Putamen (tissue), 1 donor: ENCODE measurements at places on chromosomes 7 and 10.

DNA sequence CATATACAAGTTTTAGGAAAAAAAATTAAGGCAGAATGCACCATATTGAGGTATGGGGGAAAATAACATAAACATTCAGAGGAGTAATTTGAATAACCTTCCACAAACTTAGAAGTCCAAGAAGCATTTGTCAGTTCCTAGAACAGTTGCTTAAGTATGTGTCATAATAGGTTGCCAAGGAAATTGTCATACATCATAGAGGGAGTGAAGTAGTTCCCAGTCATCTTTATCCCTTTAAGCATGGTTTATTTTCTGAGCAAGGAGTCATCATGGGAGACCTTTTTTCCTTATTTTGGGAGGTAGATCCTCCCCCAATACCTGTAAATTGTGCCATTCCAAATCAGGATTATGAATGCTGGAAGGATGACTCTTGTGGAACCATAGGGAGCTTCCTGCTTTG, at the start of gene SSMEM1:
TSS of gene SSMEM1 (plus strand) at position 219 of the 400 bp plus-strand sequence. CDS start at position 270, 51 bp downstream.
- DNase-seq: no peak

DNA sequence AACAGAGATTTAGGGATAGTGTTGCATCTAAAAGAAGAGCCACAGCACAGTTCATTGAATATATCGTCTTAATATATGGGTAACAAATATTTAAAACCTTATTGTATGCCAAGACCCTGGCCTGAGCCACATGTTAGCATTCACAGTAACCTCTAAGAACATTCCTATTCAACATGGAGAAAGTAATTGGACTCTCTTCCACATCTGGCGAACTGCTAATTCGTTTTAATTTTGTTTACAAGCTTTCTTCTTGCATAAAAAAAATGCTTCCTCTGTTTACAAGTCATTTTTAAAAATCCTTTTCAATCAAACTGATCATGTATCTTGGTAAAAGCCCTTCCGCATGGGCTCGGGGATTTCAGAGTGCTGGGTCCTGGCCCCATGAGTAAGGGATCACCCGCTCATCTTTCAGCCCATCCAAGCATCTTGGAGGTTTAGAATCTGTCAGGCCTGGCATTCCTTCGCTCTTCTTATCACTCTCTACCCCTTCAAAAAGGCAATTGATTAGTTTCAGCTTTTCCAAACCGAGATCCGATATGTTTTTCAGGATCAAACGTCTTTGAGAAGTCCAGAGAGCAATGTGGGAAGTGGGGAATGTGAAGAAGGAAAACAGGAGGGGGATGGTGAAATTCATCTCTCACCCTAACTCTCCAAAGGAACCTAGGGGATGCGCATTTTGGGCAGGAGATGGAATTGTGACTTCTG, 7.3 kb downstream of the TWIST1 start:
- no peak for DNase-seq

DNA sequence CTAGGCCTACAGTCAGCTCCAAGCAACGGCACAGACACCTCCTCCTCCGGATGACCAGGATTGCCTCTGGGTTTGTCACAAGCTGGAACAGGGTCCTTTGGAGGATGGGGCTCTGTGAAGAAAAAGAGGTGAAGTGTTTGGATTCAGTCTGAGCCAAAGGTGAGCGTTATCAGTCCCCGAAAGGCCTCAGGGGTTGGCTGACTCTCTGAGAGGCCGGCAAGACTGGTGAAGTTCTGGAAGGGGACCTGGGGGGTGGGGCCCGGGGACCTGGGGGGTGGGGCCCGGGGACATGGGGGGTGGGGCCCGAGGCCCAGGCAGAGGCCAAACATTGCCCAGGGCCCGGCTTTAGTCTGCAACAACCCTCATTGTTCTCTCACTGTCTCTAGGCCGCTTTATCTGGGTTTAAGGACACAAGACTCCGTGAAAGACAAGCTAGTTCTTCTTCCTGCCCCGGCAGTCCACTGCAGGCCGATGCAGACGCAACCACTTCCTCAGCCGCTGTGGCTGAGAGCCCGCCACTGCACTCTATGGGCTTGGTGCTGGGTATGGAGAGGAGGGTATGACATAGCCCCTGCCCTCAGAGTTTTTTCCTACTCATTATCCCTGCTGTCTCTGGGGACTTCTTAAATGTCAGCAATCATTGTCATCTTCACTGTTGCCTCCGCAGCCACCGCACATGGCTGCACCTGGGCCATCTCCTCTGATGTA, 27.4 kb upstream of the PSAP start:
- no peak for DNase-seq

- peak; percentile 89 for DNase-seq
Observed at GRCh38 chr7:154781369-154782303, 221.3 kb downstream of the PAXIP1 start.

DNA sequence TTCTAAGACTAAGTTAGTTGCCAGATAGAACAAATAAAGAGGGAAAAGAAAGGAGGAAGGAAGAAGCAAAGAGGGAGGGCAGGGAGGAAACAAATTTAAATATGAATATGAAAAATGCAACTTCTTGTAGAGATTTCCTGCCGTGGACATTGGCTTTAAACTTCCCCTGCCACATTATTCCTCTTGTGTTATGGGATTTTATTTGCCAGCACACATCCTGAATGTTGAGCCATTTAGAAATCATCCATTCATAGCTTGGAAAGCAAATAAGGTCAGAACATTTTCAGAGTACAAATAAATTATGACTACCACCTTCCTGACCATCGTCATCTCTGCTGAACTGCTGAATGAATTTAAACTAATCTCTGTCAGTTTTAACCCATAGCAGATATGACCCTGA, 911.9 kb upstream of the LRRN3 start:
- DNase-seq: no peak

DNA sequence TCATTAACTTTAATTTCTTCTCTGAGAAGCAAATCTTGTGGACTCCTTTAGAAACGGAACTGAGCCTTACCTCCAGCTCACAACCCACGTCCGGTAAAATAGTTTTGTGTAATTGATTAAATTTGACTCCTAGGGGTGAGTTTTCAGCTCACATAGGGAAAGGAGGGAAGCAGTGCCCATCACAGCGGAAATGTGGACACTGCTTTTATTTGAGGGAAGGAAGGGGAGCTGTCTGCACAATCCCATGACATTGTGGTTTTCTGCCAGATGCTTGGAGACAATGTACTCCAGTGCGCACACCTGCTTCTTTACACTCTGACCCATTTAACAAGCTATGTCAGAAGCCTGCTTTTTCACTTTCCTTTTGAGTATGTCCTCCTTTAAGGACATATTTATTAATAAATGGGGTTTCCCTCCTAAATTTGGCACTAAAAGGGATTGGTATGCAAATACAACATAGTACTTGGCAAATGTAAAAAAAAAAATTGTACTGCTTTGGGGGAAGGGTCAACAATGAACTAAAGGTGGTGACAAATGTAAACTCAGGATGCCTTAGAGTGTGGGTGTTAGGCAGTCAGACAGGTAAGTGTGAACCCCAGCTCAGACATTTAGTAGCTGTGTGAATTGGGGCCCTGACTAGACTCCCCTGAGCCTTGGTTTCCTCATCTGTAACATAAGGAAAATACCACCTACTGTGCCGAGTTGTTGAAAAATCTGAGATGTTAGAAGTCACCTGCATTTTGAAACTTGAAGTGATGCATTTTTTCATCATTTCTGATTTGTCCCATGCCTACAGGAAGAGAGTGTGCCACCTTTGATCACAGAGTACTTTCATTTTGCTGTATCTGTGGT, 90.2 kb upstream of the KLF6 start:
- no peak for DNase-seq

DNA sequence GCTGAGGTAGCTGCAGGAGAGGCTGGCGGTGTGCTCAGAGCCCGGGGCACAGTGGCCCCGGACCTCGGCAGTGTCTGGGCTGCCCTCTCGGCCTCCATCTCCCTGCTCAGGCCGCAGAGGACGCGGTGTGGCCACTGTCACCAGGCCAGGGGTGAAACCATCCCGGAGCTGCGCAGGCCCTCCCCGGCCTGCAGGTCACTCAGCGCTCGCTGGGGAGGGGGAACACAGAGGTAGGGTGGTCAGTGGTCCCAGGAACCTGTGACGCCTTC, 49.8 kb upstream of the DAGLB start:
- DNase-seq: no peak

- no peak for DNase-seq
Observed at GRCh38 chr7:46257761-46258448, 336.8 kb upstream of the IGFBP3 start.

DNA sequence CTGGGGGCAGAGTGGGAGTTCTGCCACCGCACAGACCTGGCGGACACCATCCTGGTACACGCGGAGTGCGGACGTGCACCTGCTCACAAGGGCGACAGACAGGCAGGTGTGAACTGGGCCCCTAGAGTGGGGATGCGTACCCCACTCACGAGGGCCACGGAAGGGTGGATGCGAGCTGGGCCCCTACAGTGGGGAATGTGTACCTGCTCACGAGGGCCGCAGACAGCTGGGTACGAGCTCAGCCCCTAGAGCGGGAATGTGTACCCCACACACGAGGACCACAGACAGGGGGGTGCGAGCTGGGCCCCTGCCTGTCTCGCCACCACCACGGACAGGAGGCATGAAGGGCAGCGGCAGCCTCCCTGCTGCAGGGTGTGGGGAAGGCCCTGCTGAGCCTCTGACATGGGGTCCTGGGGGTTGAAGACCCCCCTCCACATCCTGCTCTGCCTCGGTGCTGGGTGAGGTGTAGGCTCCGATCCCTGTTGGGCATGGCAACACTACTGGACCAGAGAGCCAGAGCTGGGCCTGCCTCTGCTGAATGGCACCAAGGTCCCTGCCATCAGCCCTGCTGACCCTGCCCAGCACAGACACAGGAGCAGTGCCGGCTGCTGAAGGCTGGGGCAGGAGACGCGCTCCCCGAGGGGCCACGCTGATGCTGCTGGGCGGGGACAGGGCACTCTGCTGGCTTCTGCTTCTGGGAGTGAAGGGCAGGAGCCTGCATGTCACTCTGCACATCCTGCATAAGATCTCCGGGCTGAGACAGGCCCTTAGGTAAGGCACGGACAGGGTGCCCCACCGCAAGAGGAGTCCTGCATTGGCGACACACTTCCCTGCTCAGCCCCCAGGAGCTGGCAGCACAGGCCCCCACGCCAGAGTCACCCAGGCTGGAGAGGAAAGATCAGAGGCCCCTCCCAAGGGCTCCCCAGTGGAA, 259.2 kb downstream of the MAD1L1 start:
- DNase-seq: no peak

GRCh38 chr10:26879744-26880143, 19.0 kb upstream of the ABI1 start:
- no peak for DNase-seq

DNA sequence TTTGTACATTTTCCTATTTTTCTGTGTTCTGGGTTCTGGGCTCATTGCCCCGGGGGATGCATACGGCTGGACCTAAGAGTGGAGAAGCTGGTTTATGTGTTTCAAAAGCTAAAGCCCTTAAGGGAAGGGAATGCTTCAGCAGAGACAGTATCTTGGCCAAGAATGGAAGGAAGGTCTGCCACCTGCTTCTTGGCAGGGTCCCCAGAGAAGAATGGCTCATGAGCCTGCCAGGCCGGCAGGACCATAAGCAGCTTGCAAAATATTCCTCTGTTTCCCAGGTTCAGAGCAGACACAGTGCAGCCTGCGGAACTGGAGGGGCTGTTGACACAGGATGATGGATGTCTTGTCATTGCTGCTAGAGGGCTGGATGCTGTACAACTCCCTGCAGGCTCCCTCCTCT, 7.8 kb upstream of the ABHD11 start:
- no peak for DNase-seq

- no peak for DNase-seq
Observed at GRCh38 chr10:33341637-33342036, 7.2 kb upstream of the NRP1 start.

DNA sequence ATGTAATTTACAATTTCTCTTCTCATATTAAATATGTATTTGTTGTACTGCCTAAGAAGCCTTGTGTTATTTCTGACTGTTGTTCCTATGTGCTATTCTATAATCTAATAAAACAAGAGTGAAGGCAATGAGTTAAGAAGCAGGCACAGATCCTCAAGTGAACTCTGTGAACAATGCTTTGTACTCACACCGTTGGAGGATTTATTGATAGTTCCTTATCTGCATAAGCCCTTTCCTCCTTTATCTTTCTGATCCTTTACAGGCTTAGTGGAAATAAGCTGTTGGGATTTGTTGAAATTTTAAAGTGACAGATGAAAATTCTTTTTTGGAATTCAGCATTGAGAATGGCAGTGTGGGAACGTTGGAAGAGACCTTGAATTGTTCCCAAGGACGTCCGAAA, 329.6 kb upstream of the NPVF start:
- DNase-seq: no peak

DNA sequence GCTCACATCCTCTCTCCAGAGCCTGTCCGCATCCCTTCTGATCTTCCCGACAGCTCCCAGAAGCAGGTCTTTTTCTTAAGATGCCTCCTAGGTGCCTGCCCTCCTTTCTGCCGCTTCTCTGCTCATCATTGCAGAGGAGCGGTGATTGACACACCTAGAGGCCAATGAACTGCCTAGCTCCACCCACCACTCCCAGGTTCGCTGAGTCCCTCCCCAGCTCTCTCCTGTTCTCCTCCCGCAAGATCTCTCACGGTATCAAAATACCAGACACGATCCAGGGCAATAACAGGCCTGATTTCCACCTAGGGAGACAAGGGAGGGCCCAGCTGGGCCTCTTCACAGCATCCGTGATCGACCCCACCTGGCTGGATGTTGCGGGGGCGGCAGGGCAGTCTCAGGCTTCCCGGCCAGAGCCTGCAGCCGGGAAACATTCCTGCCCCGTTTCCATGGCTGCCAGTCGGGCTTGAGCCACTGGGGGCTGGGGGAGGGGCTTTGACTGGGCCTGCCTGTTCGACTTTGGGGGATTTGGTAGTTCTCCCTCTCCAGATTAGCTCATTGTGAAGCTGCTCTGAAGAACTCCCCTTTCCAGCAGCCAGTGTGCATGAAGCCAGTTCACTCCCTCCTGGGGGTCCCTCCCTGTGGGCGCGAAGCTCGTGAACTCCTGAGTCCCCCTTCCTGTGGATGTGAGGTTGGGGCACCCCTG, 373.5 kb downstream of the RPS24 start:
- peak; percentile 87 for DNase-seq

GRCh38 chr7:101739775-101740398, 77.5 kb upstream of the CUX1 start:
- no peak for DNase-seq

DNA sequence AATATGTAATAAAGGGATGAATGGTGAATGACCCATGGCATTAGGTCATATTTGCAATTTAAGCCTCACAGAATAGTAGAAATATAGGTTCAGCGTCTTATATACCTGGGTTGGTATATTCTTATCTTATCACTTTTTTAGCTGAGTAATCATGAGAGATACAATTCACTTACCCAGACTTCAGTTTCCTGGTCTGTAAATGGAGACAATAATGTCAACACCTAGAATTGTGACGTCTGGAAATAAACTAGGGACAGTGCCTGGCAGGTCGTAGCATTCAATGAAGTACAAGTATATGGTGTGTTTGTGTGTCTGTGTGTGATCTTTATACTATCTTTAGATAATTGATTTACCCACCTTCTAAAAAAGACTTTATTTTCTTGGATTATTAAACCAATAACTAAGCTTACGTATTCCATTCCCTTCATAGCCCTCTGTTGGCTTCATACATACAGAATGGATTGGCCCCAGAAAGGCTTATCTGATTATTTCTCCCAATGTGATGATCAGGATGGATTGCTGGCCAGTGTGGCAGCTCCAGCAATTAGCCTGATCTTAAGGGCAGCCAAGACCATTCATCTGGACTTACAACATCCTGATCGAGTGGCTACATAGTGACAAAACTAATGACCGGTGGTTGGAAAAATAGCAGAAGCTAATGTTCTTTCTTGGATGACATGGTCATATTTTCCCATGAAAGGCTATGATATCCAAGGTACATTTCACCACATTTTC, 121.2 kb upstream of the NPVF start:
- no peak for DNase-seq
